ENCODE measurements at places on chromosomes 5 and 9.
A peak's percentile ranks its signal among the peaks of the same experiment; 100 is the strongest.

- no peak for DNase-seq
These were observed 668.7 kb upstream of the FTMT start for GRCh38 chr5:121182788-121183490.

GRCh38 chr5:569358-569867 is 42.7 kb upstream of the CEP72 start:
- DNase-seq = no peak

- no peak for DNase-seq
These were observed 27.2 kb upstream of the ZFR start for GRCh38 chr5:32471784-32472183.

- DNase-seq = no peak
These were observed 32.7 kb downstream of the MORN5 start for GRCh38 chr9:122192261-122192875.

- DNase-seq = no peak
These were observed 293.7 kb downstream of the SPOCK1 start for GRCh38 chr5:137205231-137206027.

DNA sequence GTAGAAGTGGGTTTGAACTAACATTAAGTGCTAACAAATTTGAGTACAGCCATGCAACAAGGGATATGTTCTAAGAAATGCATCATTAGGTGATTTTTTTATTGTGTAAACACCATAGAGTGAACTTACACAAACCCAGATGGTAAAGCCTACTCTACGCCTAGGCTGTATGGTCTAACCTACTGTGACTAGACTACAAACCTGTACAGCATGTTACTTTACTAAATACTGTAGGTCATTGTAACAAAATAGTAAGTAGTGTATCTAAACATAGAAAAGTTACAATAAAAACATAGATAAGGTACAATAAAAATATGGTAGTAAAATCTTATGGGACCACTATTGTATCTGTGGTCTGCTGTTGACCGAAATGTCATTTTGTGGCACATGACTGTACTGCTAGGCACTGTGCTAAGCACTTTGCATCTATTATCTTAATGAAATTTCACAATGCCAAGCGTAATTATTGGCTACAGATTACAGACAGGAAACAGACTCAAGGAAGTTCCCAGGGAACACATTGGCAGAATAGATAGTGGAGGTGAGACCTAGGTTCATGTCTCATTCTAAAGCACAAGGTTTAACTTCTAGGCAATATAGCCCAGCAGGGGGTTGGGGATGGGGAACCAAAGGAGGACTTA is 62.7 kb downstream of the ATP10B start:
- no peak for DNase-seq

DNA sequence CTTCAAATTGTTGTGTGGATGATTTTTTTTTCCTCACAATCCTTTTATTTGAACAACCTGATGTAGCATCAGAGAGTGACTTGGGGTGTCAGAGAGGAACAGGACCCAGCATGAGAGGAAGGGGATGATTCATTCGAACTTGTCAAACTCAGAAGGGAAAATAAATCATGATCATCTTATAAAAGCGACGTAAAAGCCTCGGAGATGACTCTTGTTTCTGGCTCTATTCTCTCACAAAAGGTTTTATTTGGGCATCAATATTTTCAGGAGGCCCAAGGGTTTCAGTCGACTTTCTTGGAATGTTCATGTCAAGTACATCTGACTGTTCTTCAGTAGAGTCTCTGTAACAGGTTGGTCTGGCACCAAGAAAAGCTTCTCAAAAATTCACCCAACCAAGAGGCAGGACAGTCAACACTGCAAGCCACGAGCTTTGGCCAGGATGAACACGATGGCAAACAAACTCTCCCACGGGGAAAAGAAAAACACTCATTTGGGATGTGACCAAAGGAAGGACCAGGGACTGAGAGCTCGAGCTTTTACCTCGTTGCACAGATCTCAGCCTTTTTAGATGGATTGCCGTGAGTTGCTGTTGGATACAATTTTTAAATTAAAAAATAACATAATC is 55.1 kb downstream of the ANKH start:
- DNase-seq = no peak

- DNase-seq = no peak
These were observed 140.1 kb downstream of the TLE4 start for GRCh38 chr9:79711874-79712273.

DNA sequence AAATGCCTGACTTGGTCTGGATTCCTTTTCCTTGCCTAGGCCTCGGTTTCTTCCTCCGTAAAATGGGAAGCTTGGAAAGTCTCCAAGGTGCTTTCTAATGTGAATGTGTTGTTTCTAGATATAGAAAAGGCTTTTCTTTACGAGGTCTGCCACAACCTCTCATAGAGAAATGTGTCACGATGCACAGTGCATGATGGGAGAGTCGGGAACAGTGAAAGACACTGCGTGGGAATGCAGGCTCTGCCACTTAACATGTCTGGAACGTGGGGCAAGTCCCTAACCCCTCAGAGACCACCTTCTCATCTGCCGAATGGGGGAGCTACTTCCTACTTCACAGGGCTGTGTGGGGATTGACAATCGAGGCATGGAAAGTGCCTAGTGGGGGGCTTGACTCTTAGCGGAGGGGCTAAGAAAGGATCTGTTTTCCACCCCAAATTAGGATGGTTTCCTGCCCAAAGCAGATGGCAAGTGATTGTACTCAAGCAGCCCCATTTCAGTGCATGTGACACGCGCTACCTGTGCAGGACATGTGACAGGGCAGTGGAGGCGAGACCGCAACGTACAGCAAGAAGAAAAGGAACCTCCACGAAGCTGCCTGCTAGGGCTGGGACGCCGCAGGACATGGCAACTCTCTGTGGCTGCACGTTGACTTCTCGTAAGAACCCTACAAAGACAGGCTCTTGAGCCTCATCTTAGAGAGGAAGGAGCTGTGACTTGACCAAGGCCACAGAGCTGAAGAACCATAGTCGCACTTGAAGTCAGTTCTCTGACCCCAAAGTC is 115.2 kb downstream of the CRB2 start:
- no peak for DNase-seq

DNA sequence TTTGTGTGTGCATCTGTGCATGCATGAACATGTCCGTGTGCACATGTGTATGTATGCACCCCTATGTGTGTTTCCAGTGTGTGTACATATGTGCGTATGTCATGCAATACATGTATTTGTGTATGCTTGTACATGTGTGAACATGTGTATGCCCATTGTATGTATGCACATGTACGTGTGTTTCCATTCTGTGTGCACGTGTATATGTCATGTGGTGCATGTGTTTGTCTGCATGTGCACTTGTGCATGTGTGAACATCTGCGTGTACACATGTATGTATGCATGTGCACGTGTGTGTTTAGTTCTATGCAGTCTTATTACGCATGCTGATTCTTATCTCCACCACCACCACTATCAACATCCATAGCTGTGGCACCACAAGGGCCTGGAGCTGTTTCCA is 403.5 kb upstream of the IRX4 start:
- no peak for DNase-seq

DNA sequence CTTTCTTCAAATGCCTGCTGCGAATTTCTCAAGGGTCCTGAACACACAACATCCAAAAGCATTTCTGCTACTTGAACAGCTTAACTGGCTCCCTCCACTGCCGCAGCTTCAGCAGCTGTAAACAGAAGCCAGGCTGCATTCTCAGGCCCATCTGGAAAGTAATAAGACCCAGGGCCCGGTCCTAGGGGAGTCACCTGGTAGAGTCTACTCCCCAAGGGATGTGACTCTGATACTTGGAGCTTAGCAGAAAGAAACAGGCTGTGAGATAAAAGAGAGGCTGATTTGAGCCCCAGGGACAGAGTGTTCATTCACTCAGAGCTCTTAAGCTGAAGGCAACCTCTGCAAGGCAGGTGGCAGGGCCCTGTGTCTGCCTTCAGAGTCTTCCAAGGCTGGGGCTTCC is 356.8 kb downstream of the SPOCK1 start:
- DNase-seq = no peak

GRCh38 chr5:143826951-143827444 is 15.0 kb downstream of the HMHB1 start:
- DNase-seq = no peak

DNA sequence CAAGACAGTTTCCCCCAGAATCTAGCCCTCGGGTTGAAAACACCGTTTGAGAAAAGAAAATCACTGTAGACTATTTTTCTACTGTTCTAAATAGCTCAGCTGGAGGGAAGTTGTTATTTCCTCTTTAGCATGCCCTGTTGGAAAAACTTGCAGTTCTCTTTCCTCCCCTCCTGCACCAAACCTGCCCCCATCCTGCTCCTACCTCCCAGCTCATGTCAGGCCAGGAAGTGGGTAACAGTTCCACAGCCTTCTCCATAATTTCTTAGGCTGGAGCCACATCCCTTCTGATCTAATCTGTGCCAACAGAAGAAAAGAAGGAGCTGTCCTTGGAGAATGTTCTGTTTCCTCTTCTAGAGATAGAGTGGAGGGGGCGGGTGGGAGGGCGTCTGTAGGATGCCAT is 437.7 kb downstream of the SPOCK1 start:
- no peak for DNase-seq

GRCh38 chr9:79798450-79798849 is 226.7 kb downstream of the TLE4 start:
- no peak for DNase-seq

DNA sequence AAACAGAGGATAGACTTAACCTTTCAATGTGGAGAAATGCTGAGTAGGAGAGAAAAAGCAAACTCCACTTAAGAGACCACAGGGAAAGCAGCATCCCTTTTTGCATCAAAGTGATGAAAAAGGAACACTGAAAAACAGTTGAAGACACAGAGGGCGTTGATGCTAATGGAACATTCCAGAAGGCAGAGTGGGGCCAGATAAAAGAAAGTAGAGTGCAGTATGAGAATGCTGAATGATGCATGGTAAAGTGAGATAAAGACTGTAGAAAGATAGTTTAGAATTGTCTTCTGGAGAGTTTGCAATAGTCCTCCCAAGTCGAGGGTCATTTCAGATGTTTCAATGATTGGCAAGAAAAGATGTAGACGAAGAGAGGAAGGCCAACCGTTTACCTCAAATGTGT is 574.3 kb downstream of the PRR16 start:
- no peak for DNase-seq

DNA sequence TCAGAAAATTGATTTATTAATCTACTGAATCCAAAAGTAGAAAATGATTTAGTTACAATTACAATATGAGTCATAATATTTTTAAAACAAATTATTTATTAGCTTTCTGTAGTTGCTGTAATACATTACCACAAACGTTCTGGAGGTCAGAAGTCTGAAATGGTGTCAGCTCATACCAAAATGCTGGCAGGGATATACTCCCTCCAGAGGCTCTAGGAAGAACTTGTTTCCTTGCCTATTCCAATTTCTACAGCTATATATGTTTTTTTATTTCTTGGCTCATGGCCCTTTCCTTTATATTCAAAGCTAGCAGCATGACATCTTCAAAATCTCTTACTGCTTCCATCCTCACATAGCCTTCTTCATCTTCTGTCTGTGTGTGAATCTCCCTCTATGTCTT is 667.9 kb upstream of the ITGA1 start:
- no peak for DNase-seq

GRCh38 chr5:79069488-79070349 is at the start of the genes BHMT2 and DMGDH:
TSS of gene BHMT2 (plus strand) at chr5:79069767. CDS start at chr5:79069783, 16 bp downstream.
TSS of gene DMGDH (minus strand) at chr5:79069674. CDS start at chr5:79069620, 54 bp downstream.
- no peak for DNase-seq

DNA sequence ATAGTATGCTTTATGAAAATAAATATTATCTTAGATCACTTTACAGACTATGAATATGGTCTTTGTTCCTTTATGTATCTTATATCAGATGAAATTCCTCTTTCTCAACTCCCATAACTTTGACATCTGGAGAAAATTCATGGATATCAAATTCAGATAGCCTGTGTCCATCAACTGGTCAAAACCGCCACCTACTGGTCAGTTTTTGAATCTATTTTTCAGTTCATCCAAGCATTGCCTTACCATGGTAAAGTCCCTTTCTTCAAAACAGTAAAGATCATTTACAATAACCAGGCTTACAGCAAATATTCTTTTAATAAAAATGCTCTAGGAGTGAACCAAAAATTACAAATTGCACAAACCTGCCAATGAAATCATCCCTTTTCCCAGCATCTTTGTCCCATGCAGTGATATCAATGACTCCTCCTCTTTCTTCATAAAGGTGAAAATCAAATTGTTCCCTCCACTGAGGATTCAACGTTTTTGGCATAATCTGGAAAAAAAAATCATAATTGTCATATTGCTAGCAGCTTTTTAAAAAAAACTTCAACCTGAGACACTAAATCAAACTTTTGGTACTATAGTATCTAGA is 290.5 kb downstream of the SLF1 start:
- peak; percentile 2 for DNase-seq

DNA sequence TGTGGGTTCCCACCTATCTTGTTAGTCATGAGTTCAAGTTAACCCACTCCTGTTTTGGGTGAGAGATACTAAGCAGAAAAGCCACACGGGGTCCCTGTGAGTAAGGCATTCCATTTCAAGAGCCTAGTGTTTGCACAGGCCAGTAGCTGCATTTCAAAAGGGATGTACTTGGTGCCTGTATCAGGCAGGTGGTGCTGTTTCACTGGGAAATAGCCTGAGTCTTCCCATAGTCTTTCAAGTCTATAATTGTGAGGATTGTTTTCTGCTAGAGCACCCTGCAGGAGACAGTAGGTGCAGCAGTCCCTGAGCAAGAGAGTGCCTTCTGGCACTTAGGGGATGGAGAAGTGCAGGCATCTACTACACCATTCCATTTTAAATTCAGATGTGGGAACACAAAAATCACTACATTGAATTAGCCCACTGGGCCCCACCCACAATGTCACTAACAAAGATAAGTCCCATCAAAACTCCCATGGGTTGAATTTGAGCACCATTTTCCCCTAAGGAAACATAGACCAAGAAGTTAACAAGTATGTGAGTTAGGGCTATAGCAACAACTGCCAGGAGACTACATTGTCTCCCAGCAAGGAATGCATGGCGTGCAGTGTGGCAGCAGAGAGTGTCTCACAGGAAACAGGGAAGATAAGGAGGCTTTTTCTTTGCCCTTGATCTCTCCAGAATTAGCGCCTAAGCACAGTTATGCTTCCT is 263.2 kb downstream of the COX7C start:
- DNase-seq = peak; percentile 50

GRCh38 chr5:151031554-151031953 is 11.2 kb downstream of the GPX3 start:
- no peak for DNase-seq

- DNase-seq = no peak
These were observed 146.5 kb upstream of the TLX3 start for GRCh38 chr5:171162596-171162995.

GRCh38 chr5:124231230-124231629 is 515.2 kb downstream of the ZNF608 start:
- no peak for DNase-seq

GRCh38 chr5:66207800-66208561 is 63.9 kb downstream of the SREK1 start:
- no peak for DNase-seq
